ENCODE measurements at places on chromosomes 12 and 14. TPM values are rescaled to one million over a fixed set of nuclear protein-coding genes. Genes with fewer than 3 reads are reported as not detected.

DNA sequence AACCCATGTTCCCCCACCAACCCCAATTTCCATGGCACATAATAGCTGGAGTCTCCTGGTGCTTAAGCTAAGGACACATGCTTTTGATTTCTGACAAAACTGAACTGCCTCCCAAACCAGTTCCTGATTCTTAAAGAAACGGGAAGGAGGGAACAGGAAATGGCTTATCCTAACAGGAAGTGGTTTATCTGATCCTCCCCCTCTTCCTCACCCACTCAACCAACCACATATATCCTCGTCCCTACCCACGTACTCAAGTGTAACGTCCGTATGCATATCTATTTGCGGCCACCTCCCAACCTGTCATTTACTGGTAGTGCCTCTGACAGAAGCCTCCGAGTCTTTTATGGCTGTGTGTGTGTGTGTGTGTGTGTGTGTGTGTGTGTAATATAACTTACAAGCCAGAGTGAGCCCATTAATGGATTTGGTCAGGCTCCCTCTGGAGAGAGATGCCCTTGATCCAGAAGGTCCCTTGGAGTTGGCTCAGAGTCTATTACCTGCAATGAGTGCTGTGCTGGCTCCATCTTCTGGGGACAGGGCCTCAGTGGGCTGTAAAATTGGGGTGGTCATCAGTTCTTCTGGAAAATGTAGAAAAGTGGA is 7.7 kb downstream of the DAZAP2 start:
- no peak overlapping the region for H3K27ac ChIP-seq
- H3K36me3 ChIP-seq: peaks cover 39% of the 10 kb centered on the region
- no peak overlapping the region for H3K4me3 ChIP-seq
- peak; percentile 32 for DNase-seq

DNA sequence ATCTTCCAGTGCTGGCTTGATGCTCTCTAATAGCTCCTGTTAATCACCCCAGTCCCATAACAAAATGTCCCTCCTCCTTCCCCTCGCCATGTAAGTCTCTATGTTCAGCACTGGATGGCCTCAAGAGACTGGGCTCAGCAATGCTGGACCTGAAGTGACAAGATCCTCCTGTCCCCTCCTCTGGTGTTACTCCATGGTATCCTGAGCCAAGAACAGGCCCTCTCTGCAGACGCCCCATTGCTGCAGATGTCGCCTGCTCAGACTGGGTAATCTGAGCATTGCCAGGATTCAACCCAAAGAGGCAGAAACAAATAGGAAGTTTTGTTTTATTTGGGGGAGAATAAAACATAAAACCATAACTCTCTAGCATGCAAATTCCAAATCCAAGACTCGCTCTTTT is 149.7 kb downstream of the NTF3 start:
- no peaks in the 10 kb centered on the region for H3K4me1 ChIP-seq
- H3K4me3 ChIP-seq: no peak overlapping the region
- H3K27ac ChIP-seq: no peak overlapping the region
- DNase-seq: no peak
- peaks cover 30% of the 10 kb centered on the region for H3K27me3 ChIP-seq
- no peaks in the 10 kb centered on the region for H3K36me3 ChIP-seq

GRCh38 chr12:20808521-20808920 is 2.0 kb upstream of the SLCO1B3 start:
- H3K27me3 ChIP-seq: no peaks in the 10 kb centered on the region
- no peaks in the 10 kb centered on the region for H3K36me3 ChIP-seq
- DNase-seq: no peak
- no peak overlapping the region for H3K27ac ChIP-seq
- H3K4me1 ChIP-seq: no peaks in the 10 kb centered on the region

GRCh38 chr12:107663277-107663676 is 22.3 kb upstream of the PWP1 start:
- H3K4me1 ChIP-seq: peaks cover 5% of the 10 kb centered on the region
- H3K27ac ChIP-seq: no peak overlapping the region

GRCh38 chr12:88805286-88805685 is 225.0 kb upstream of the KITLG start:
- no peak overlapping the region for H3K4me3 ChIP-seq
- H3K36me3 ChIP-seq: no peaks in the 10 kb centered on the region
- H3K4me1 ChIP-seq: no peaks in the 10 kb centered on the region
- no peak overlapping the region for H3K27ac ChIP-seq
- DNase-seq: no peak

DNA sequence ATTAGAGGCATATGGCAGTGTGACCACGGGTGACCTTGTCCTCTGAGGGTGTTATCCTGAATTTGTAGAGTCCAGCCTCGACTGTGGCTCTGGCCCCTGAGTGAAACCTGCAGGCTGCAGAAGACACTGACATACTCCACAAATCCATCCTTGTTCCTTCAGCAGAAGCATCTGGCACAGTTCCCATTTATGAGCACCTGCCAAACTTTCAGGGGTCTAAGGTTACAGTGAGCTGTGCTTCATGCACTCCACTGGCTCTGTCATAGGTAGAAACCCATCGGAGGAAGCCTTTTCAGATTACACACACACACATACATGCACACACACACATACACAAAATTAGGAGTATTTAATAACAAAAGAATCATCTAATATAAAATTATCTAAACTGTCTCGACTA is 13.6 kb upstream of the NUAK1 start:
- no peaks in the 10 kb centered on the region for H3K36me3 ChIP-seq
- no peaks in the 10 kb centered on the region for H3K4me1 ChIP-seq
- no peak for DNase-seq
- H3K27ac ChIP-seq: no peak overlapping the region

GRCh38 chr12:89632778-89633177 is 75.9 kb downstream of the ATP2B1 start:
- peaks cover 13% of the 10 kb centered on the region for H3K36me3 ChIP-seq
- H3K4me1 ChIP-seq: no peaks in the 10 kb centered on the region
- no peak overlapping the region for H3K4me3 ChIP-seq
- no peaks in the 10 kb centered on the region for H3K27me3 ChIP-seq
- no peak overlapping the region for H3K27ac ChIP-seq

- H3K27me3 ChIP-seq: no peaks in the 10 kb centered on the region
- H3K4me1 ChIP-seq: no peaks in the 10 kb centered on the region
- no peak overlapping the region for H3K27ac ChIP-seq
- DNase-seq: no peak
Measured at GRCh38 chr12:59404109-59404650, 191.6 kb upstream of the SLC16A7 start.

Gene RNASE3
- polyA plus RNA-seq: not detected

Gene LRRC43
- 1.4 TPM for polyA plus RNA-seq

Gene EML1
- 6.3 TPM for polyA plus RNA-seq

Gene PAX9
- polyA plus RNA-seq: not detected

Gene CLEC9A
- polyA plus RNA-seq: not detected

Gene TMCC3
- 0.42 TPM for polyA plus RNA-seq

All from SK-N-SH (cell line).